ENCODE measurements at places on chromosomes 3 and 15.

- no peak for DNase-seq
Observed at GRCh38 chr3:131360191-131360755, 21.3 kb upstream of the NUDT16 start.

DNA sequence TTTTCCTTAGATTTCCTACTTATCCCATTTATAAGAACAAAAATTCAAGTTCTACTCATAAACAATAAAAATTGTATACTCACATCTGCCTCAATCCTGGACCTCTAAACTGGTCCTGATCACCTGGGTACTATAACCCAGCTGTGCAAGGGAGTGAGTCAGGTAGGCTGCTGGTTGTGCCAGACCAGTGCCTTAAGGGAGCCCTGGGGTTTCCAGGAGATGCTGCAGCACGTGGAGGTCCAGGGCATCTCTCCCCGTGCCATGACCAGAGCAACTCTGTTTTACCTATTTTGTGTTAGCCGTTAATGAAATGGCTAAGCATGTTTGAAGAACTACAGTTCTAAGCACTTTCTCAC is 140.2 kb upstream of the TRIM42 start:
- no peak for DNase-seq

GRCh38 chr15:48458876-48459275 is 127.6 kb downstream of the DUT start:
- no peak for DNase-seq

- DNase-seq, result no peak
Observed at GRCh38 chr3:72351536-72351935, 496.7 kb downstream of the SHQ1 start.

- peak; percentile 79 for DNase-seq
Observed at GRCh38 chr15:73927003-73927475, 777 bp downstream of the LOXL1 start.

DNA sequence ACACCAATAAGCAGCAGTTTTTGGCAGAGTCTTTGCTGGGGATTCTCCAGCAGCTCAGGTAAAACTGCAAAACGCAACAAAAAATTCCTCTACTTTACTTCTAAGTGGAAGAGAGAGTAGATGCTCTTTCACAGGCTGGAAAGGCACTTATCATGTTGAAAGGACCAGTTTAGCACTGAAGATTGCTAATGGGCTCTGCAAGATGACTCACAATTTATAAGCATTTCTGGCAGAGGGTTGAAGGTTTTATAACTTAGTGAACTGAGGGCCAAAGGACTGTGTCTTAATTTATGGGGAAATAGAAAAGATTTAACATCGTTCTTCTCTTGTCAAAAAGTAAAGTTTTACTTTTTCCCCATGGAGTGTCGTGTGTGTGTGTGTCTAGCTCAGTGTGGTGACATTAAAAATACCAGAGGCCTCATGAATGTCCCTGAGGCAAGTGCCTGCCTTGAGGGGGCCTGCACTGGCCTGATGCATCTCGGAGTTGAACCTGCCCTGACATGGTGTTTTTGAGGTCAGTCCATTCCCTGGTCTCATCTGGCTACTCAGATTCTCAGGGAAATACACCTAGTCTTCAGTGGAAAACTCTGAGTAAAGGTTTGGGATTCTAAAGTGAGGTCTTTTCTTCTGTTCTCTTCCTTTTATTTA is 1092.0 kb downstream of the NAALADL2 start:
- DNase-seq, result no peak
